ENCODE measurements at places on chromosomes 5 and 9. TPM values are rescaled to one million over a fixed set of nuclear protein-coding genes. Genes with fewer than 3 reads are reported as not detected.

Gene LHX3
- not detected for total RNA-seq

Gene CNOT6
- 9.4 TPM for total RNA-seq

Gene ANKRD33B
- 10.4 TPM for total RNA-seq

Gene TNFSF15
- 0.19 TPM for total RNA-seq

Gene FGFR4
- total RNA-seq: 0.66 TPM

Gene SPINK13
- not detected for total RNA-seq

Gene FOXD4L6
- not detected for total RNA-seq

Gene TRMT10B
- total RNA-seq: 4.6 TPM

Gene OSMR
- 56.5 TPM for total RNA-seq

Gene ARHGEF37
- total RNA-seq: 0.99 TPM

Gene EGFLAM
- total RNA-seq: 8.9 TPM

Data from aortic smooth muscle cell (primary cell).